Activated T-cell treated with anti-CD3 and anti-CD28 coated beads, Interleukin-2, amount 50 U/mL, for 72 hours (primary cell): ENCODE measurements at places on chromosomes 11 and 22.

GRCh38 chr11:14067686-14068085 is 105.2 kb downstream of the SPON1 start:
- H3K27ac ChIP-seq, result no peak overlapping the region
- no peak for DNase-seq
- H3K36me3 ChIP-seq, result no peaks in the 10 kb centered on the region
- H3K4me1 ChIP-seq, result peaks cover 29% of the 10 kb centered on the region
- peaks cover 7% of the 10 kb centered on the region for H3K27me3 ChIP-seq
- H3K4me3 ChIP-seq, result no peak overlapping the region

- peaks cover 40% of the 10 kb centered on the region for H3K4me1 ChIP-seq
- peaks cover 8% of the 10 kb centered on the region for H3K27me3 ChIP-seq
- DNase-seq, result no peak
- H3K4me3 ChIP-seq, result no peak overlapping the region
Measured at GRCh38 chr11:69295079-69295994, 1.4 kb downstream of the MYEOV start.

DNA sequence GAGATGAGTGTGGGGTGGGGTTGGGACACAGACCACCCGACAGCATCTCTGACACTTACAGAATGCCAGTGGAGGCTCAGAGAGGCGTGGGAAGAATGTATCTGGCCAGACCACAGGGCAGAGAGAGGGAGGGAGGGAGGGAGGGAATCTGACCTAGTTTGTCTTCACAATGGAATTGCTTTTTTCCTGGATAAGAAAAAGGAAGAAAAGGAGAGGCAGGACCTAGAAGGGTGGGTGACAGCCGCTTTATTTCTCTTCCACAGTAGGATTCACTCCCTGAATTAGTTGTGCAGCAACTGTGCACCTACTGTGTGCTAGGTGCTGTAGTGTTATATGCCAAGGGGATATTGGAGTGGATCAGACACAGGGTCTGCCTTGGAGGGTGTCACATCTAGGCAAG is 3.7 kb downstream of the KCNK4 start:
- H3K27me3 ChIP-seq, result peaks cover 77% of the 10 kb centered on the region
- peaks cover 5% of the 10 kb centered on the region for H3K36me3 ChIP-seq
- no peak for DNase-seq
- no peak overlapping the region for H3K27ac ChIP-seq

DNA sequence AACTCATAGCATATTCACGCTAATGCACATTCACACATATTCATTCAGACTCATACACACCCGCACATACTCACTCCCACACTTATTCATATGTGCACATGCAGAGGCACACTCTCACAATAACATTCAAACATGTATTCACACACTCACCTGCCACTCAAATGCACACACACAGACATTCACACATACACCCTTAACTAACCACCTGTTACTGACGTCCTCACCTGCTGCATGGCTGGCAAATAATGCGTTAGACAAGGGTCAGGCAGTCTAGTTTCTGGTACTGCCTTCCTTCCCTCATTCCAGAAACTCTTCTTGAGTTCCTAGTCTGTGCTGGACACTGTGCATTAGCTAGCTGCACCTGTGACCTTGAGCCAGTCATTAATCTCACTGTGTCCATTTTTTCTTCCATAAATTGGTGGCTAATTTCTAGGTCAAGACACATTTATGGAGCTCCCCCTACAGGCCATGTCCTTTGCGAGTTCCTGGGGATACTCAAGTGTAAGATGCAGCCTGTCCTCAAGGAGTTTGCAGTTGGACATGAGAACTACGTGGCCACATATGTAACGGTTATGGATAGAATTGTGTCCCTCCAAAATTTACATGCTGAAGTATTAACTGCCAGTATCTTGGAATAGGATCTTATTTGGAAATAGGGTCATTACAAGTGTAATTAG is 34.5 kb upstream of the SEZ6L start:
- no peak overlapping the region for H3K4me3 ChIP-seq
- H3K27me3 ChIP-seq, result peaks cover 6% of the 10 kb centered on the region
- no peaks in the 10 kb centered on the region for H3K4me1 ChIP-seq
- H3K36me3 ChIP-seq, result no peaks in the 10 kb centered on the region
- no peak overlapping the region for H3K27ac ChIP-seq

DNA sequence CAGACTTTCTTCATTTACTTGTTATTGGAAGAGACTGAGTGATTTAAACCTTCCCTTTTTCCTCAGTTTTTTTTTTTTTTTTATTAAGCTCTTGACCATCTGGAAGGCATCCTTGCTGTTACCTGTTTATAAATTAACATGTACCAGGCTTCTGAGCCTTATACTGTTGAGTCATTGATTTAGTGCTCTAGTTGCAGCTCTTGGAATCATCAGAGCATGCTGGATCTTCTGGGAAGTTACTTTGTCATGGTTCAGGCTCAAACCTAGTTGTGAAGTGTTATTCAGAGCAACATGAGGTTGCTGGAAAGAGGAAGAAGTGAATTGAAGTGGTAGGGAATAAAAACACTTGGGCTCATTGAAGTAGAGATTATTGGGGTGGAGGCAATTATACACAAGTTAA is 6.3 kb downstream of the ZDHHC5 start:
- H3K36me3 ChIP-seq, result peaks cover 9% of the 10 kb centered on the region
- no peak overlapping the region for H3K4me3 ChIP-seq
- no peaks in the 10 kb centered on the region for H3K27me3 ChIP-seq
- peak overlapping the region; percentile 43 for H3K27ac ChIP-seq

DNA sequence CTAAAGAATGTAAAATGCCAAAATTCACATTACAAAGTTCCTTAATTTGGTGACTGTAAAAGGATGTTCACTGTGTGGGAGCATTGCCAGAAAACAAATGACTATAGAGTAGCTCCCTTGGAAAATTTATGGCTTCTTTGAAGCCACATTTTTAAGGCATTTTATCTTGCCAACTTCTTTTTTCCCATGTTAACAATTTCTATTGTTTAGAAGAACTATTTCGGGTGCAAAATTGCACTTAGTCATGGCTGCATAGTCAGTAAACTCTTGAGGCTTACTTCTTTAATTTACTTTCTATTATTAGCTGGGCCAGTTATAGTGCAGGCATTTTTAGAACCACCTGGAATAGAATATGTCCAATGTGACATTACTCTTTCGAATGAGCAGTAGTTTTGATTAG is 515.3 kb downstream of the JRKL start:
- H3K27me3 ChIP-seq, result no peaks in the 10 kb centered on the region
- H3K36me3 ChIP-seq, result no peaks in the 10 kb centered on the region
- H3K4me3 ChIP-seq, result no peak overlapping the region
- DNase-seq, result no peak
- no peak overlapping the region for H3K27ac ChIP-seq
